Activated CD4-positive, CD25-positive, alpha-beta regulatory T cell treated with anti-CD3 and anti-CD28 coated beads, Interleukin-2, amount 50 U/mL, for 72 hours (primary cell): ENCODE measurements at places on chromosomes 7 and 10.
A peak's percentile ranks its signal among the peaks of the same experiment; 100 is the strongest.

- no peak for DNase-seq
Observed at GRCh38 chr10:28036587-28036986, 37.7 kb upstream of the ODAD2 start.

DNA sequence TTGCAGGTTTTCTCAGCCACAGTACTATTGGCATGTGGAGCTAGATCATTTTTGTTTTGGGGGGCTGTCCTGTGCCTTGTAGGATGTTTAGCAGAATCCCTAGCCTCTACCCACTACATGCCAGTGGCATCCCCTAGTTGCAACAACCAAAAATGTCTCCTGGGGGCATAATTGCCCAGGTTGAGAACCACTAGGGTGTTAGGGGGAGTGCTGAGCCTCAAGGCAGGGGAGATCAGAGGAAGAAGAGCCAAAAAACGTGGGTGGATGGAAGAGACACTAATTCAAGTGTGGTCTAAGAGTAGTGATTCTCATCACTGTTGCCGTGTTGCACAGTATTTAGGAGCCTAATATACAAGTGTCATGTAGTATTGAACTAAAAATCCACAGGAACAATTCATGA is 31.7 kb upstream of the CCNY start:
- no peak for DNase-seq

DNA sequence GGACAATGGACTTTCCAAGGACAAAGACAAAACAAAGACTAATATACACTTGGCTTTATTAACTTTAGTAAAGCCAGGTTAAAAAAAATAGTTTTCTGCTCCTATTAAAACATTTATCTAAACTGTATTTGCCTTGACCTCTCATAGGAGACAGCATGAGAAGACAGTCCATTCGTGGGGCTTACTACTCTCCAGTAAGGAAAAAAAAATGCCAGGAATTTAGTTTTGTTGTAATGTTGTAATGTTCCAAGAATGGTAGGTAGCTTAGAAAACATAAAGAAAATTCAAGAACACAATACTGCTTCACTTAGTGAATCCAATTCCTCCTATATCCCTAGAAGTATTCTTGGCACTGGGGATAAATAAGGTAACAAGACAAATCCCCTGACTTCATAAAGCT is 81.7 kb downstream of the KMT2C start:
- no peak for DNase-seq

- no peak for DNase-seq
Observed at GRCh38 chr10:1096287-1096889, 40.2 kb downstream of the WDR37 start.

DNA sequence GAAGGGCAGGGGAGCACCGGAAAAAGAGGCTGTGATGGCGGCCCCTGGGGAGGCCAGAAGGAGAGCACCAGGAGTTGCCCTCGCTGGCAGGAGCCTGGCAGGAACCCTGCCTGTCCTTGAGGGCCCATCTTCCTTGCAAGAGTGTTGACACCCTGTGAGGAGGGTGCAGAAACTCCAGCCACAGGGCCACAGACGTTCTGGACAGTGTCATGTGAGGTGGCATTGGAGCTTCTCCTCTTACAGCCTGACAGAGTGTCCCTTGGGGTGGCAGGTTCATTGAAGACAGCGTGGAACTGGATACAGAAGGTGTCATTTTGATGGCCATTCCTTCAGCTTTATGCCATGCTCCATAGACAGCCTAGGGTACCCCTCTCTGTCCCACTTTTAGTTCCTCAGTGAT is 54.2 kb downstream of the RBM20 start:
- DNase-seq, result no peak

GRCh38 chr10:124020981-124021815 is 72.2 kb downstream of the CHST15 start:
- no peak for DNase-seq

GRCh38 chr7:67777119-67777518 is 780.5 kb downstream of the TYW1 start:
- no peak for DNase-seq

DNA sequence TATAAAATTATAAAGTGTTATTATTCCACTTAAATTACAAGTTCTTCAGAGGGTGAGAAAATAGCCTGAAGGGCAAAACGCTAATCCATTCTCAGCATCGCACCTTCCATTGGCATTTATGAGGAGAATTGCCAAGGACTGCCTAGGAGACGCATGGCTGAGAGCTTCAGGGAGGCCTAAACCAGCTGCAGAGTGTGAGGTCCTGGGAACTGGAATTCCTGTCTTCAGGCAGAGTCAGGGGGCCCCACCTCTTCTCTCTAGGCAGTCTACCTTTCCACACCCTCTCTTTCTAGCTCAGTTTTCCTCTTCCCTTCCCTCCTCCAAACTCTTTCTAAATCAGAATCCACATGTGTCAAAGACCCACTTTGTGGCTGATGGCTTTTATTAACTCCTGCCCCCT is 35.3 kb downstream of the LRRC72 start:
- DNase-seq, result no peak

GRCh38 chr7:106914018-106914607 is 49.0 kb downstream of the PIK3CG start:
- no peak for DNase-seq

GRCh38 chr10:11180228-11180627 is 162.6 kb downstream of the CELF2 start:
- DNase-seq, result peak; percentile 45

GRCh38 chr10:58755340-58755610 is 242.6 kb downstream of the BICC1 start:
- no peak for DNase-seq

DNA sequence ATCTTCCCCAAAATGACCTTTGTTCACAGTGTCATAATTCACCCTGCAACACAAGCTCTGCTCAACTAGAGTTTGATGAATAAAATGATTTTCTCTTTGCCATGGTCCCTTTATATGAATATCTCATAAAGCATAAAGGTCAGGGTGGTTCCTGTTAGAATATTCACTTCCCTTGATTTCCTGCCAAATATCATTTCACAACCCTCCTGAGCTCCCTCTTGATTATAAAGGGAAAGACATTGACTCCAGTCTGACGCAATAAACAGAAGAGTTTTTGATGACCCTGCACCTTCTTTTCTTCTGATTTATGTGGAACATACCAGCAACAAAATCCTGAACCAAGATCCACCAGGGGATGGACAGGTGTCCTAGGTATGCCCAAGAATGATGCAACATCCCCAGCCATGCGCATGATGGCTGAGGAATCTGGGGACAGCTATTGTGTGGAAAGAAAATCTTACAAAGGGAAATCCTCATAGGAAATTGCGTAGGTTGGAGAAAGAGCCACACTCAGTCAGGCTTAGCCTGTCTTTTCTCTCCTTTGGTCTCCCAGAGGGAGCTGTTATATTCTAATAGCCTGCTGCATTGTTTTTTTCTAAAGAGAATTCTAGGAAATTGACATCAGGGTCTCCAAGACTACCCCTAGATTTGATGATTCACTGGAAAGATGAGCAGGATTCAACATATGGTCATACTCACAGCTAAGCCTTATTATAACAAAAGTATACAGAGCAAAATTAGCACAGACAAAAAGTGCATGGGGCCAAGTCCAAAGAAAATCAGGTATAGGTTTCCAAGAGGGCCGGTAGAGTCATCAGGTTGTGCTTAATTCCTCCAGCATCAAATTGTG is 18.8 kb downstream of the IFIT3 start:
- no peak for DNase-seq

- no peak for DNase-seq
Observed at GRCh38 chr7:38934536-38934935, 25.5 kb upstream of the VPS41 start.

DNA sequence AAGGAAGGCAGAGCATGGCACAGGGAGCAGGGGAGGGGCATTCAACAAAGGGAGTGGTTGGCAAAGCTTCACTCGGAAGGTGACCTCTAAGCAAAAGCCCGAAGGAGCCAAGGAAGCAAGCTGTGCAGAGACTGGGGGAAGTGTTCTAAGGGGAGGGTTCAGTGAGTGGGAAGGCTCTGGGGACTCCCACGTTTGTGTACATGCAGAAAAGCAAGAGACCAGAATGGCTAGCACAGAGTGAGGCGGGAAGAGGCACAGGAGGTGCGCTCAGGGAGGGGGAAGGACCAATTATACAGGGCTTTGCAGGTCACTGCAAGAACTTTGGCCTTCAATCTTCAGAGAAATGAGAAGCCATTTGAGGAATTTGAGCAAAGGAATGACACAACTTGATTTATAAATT is 7.4 kb downstream of the ARHGAP21 start:
- no peak for DNase-seq

GRCh38 chr7:92255308-92255707 is 9.5 kb downstream of the ANKIB1 start:
- no peak for DNase-seq

DNA sequence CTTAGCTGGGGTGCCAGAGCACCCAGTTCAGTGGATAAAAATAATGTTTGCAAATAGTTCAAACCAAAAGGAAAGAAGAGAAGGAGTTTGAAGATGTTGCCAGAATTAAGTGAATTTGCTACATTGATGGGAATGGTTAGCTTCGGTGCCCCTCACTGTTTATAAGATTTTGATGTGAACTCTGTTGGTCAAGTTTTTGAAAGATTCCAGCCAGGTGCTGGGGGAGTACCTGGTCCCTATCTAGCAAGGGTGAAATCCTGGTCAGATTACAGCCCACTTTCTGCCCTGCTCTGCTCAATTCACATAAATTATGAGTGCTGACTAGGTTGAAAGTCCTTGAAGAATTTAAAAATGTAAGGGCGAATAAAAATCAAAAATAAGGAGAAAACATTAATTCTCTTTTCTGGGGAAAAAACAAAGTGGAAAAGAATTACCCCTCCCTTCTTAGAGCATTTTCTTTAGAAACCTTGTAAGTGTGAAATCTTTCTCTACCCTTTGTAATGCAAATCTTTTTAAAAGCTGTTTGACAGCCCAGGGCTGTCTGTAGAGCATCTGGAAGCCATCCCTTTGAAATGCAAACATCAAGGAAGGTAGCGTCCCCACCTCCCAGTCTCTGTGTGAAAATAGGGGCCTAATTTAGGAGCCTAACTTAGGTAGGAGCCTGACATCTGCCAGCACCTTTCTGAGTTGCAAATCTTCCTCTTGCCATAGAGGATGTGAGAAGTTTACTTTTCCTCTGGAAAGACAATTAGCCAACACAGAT is 1.4 kb upstream of the GIMAP5 start:
- DNase-seq, result no peak

- no peak for DNase-seq
Observed at GRCh38 chr10:100810835-100811116, 65.4 kb downstream of the PAX2 start.

- no peak for DNase-seq
Observed at GRCh38 chr7:97215556-97215955, 98.1 kb downstream of the SDHAF3 start.

DNA sequence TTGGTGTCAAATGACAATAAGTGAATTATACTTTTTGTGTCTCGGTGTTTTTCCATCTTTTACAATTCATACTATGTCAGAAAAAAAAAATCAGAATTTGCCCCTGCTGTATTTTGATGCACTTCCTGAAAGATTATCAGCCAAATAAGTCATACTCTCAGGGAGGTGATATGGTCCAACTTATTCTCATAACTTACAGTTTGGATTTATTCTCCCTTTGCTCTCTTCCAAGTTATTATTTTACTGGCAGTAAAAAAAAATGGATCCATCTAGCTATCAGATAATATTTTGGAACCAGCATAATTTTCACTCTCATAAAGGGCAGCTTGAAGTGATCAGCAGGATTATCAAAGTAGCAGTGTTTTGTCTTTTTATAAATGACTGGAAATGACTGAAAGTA is 337.1 kb downstream of the BMPER start:
- no peak for DNase-seq

GRCh38 chr7:66974986-66975590 is 20.3 kb downstream of the SBDS start:
- DNase-seq, result no peak

DNA sequence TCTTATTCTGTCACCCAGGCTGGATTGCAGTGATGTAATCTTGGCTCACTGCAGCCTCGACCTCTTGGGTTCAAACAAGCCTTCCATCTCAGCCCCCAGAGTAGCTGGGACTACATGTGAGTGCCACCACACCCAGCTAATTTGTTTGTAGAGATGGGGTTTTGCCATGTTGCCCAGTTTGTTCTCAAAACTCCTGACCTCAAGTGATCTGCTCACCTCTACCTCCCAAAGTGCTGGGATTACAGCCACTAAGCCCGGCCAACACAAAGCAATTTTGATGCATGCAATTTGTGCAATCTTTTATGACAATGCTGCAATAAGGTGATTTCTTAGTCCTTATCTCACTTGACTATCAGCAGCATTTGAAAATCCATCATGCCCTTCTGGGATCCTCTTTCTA is 333.1 kb downstream of the FRMD4A start:
- DNase-seq, result no peak

DNA sequence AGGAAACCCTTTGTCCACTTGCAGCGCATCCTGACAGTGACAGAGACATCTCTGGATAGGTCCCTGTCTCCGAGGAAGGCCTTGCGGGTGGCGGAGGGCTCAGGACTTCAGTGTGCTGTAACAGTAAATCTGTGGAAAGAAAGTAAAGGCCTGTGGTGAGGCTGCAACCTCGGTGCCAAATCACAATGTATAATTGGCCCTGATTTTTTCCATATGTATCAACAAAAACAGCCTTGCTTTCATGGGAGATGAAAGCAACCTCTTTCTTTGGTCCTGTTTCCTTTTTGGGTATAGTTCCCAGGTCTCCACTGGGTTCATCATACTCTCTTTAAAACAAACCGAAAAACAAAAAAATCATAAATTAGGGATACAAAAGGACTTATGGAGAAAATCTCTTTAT is 110.9 kb upstream of the BMPER start:
- no peak for DNase-seq

DNA sequence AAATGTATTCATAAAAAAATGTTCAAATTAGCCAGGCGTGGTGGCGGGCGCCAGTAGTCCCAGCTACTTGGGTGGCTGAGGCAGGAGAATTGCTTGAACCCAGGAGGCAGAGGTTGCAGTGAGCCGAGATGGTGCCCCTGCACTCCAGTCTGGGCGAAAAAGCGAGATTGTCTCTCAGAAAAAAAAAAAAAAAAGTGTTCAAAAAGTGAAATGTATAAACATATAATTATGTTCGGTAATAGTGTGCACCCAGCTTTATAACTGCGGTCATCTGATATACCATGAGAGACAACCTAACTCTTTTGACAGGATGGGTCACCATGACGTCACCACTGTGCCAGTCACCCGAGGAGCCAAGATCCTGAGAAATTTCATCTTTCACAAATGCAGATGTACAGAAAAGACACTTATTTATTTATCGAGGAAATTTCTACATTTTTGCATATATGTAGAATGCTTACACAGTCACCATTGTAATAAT is 594 bp upstream of the RP9 start:
- DNase-seq, result no peak

GRCh38 chr7:105278973-105279687 is 109.6 kb downstream of the SRPK2 start:
- no peak for DNase-seq

- no peak for DNase-seq
Observed at GRCh38 chr7:30366606-30367005, 82.2 kb downstream of the ZNRF2 start.

DNA sequence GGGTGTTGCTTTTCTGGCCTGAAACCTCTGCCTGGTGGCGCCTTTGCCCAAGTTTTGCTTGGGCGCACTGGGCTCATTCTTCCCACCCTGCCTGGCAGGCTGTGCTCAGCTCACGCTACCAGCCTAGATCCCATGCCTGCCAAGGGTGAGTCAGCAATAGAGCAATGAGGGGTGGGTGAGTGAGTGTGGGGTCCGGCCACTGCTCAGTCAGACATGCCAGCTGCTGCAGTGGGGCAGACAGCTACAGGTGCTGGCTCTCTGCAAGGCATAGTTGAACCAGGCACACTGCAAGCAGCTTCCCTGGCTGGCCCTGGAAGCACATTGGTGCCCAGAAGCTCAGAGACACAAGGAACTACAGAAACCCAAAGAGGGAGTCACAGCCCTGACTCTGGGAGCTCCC is 680.9 kb upstream of the LRRTM3 start:
- no peak for DNase-seq
